ENCODE measurements at places on chromosomes 3 and 15.

- DNase-seq, result peak; percentile 38
Measured at GRCh38 chr3:180320631-180321030, 281.3 kb upstream of the TTC14 start.

DNA sequence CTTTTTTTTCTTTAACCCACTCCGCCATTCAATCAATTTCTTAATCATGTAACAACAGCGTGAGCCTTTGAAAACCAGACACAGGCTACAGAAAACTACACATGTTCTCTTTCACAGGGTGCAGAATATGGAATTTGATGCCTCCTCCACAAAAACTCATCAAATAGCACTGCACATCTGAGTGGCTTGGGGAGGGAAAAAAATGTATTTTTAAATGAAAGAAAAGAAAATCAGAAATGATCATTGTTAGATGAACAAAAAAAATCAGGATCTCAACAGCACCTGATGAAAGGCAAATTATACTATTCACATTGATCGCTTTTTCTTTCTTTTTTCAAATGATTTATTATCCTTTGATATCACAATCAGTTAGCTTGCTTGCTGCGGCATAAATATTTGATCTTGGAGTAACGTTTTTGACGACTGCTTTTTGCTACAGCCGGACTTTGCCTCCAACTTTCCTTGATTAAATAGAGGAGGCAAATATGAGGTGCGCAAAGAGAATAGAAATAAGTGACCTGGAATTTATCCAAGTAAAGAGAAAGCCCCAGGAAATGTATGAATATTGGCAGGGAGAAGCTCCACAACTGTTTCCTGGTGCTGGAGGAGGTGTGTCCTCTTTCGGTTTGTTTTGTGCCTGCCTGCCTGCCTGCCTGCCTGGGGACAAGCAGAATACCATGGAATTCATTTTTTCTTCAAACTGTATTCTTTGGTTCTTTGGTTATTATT, 63.1 kb downstream of the EDEM1 start:
- no peak for DNase-seq

DNA sequence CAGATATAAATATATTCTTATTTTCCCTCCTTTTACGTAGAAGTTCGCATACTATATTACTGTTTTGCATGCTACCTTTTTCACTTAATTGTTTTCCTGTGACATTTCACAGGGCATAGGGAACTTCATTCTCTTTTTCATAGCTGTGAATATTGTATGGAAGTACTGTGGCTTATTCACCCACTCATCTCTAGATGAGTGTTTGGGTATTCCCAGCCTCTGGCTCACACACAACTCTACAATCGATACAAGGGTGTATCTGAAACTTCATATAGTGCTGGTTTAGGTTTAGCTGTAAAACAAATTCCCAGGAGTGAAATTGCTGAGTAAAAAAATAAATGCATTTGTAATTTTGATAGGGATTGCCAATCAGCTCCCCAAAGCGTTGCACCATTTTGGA, 55.3 kb upstream of the MAGI1 start:
- DNase-seq, result no peak

DNA sequence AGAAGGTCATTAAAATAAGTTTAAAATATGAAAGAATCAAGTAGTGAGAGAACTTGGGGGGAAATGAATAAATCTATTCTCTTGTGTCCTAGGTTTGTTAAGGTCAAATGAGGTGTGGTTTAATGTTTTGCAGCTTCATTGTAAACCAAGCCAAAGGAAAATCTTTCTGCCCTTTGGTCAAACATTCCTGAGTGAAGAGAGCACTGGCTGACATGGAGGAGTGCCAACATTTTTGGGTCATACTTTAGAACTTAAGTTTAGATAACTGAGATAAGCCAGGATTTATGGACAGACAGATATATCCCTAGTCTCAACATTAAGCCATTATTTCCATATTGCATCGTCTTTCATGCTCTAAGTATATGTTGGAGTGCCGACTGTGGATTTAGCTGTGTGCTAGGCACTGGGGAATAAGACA, 66.4 kb downstream of the PTPRG start:
- DNase-seq, result peak; percentile 97

DNA sequence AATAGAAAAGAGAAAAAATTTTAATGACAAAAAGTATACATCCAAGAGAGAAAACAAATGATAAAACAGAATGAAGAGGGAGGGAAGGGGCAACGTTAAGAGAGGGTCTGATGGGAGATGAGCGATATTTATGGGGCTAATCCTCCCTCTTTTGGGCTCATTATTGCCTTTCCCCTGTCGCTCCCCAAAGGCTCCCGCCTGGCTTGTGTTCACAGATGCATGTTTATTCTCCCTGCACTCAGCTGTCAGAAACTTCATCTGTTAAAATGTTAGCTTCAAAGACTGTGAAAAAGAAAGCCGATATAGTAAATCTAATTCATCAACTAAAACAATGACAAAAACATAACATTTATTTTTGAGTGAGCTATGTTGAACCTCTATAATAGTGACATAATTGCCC, 74.3 kb downstream of the GABRB3 start:
- no peak for DNase-seq

GRCh38 chr3:172036541-172037215, 2.7 kb upstream of the FNDC3B start:
- no peak for DNase-seq

DNA sequence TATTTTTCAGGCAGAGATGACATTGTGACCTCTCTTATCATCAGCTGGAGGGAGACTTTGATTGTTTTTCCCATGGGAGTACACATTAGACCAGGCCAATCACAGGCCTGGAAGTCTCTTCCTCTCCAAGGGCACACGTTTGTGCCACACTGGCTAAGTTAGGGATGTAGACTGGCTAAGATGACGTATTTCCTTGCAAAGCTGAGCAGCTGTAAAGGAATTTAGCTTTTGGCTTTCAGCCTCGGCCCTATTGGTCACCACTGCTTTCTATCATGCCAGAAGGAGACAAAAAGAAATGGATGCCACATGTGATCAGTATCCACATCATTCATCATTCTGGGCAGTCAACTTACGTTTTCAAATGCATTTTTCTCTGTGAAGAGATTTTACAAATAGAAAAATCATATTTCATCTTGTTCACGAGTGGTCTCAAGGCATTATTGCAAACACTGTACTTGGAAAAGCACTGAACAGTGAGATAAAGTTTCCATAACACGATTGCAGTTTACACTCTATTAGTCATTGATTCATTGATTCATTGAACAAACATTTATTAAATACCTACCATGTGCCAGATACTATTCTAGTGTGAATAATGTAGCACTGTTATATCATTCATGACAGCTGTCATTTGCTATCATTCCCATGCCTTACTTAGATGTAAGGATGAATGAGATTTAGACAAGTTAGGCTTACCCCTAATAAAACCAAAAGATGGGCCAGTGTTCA, 27.0 kb upstream of the RNF7 start:
- peak; percentile 88 for DNase-seq

GRCh38 chr3:20516311-20516710, 330.3 kb upstream of the SGO1 start:
- no peak for DNase-seq

DNA sequence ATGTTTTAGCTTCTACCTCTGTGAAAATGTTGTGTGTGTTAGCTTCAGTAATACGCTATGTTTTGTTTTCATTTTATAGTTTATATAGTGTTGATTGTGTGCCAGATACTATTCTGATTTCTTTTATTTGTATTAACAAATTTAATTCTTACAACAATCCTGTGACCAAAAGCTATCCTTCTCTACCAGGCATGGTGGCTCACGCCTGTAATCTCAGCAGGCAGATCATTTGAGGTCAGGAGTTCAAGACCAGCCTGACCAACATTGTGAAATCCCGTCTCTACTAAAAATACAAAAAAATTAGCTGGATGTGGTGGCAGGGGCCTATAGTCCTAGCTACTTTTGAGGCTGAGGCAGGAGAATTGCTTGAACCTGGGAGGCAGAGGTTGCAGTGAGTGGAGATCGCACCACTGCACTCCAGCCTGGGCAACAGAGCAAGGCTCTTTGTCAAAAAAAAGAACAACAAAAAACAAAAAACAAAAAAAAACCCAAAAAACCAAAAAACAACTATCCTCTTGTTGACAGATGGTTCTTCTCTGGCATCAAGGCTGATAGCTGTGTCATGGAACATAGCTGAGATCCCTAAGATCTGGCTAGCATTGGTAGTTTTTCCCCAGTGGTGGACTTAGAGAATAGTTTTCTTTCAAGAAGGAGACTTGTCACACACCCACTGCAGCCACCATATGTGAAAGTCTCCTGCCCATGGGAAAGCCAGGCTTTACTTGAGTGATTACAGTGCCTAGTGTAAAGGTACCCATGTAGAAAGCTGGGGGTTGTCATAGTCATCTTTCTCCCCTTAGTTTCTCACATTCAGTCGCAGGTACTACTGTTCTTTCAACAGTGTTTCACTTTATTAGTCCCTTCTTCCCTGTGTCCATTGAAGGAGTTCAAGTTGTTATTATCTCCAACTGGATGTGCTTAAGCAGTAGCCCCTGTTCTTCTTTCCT, 116.5 kb downstream of the UBE2E2 start:
- DNase-seq, result no peak

DNA sequence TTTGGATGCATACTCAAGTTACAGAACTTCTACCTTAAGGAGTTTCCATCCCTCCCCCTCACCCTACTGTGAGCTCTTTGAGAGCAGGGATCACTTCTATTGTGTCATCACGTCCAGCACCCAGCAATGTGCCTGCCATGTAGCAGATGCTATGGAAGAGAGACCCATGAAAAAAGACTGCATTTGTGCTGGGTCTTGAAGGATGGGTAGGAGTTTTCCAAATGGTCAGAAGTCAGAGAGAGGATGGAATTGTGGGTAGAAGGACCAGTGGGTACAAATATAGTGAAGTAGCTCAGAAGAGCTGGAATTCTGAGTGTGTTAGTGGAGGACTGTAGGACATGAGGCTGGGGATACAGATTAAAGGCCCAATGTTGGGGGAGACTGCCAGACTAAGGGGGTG, 141.7 kb downstream of the SRGAP3 start:
- DNase-seq, result no peak

DNA sequence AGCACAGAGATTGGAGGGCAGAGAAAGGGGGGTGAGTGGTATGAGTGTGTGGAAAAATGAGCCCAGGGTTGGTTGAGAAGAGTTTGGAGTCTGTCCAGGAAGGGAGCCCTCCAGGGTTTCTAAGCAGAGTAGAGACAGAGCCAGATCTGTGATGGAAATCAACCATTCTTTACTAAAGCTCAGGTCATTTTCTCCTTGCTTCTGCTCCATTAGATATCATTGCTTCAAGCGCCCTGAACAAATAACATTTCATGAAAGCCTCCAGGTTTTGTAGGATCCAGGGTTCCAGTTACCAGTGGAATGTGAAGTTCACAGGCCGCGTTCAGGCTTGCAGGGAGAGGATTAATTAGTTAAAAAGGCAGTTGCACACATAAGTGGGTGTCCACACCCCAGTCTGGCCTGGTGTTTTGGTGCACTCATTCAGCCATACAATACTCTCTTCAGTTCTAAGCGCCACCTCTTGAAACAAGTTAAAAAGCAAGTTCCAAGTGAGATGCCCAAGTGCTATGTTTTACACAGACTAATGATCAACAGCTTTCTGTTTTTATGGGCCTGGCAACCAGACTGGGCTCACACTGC, 16.4 kb upstream of the BOC start:
- no peak for DNase-seq

DNA sequence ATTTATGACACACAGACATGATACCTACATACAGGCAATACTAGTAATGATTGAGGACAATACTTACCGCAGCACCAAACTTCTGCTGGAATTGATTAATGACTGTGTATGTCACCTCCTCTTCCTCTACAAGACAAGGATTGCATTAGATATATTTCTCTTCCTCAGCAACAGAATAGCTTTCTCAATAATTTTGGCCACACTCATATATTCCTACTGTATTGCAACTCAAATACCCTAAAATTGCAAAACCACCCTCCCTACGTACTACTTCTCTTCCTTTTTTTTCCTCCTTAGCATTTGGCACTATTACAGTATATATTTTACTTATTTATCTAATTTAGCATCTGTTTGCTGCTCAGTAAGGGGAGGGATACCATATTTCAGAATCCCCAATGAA, 14.8 kb downstream of the EXD1 start:
- no peak for DNase-seq

DNA sequence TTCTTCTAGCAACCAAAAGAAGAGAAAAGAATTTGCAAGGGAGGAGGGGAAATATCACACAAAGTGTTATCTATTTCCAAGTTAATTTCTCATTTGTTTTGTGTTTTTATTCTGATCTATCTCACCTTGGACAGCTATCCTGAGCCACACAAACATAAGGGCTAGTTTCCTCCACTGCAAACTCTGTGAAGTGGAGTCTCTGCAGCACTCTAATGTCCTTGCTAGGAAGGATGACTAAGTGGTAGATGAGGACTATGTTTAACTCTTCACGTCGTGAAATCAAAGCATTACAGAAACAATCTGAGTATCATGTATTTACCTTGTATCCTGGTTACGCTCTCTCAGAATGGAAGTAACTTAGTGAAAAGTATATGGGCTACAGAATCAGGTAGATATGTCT, 33.9 kb upstream of the CHRM5 start:
- DNase-seq, result no peak

DNA sequence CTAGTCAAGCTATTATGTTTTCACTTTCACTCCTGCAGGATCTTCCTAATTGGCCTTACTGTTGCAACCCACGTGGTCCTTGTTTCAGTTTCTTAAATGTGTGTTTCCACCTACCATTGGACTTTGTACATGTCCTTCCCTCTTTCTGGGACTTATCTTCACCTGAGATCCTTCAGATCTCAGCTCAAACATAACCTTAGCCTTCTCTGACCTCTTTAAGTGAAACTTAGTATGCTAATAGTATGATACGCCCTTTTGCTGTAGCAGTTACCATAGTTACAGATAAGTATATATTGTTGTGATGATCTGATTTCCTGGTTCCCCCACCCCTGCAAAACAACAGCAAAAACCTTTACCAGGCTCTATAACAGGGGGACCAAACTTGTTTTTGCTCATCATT, 35.2 kb downstream of the U2SURP start:
- DNase-seq, result no peak

DNA sequence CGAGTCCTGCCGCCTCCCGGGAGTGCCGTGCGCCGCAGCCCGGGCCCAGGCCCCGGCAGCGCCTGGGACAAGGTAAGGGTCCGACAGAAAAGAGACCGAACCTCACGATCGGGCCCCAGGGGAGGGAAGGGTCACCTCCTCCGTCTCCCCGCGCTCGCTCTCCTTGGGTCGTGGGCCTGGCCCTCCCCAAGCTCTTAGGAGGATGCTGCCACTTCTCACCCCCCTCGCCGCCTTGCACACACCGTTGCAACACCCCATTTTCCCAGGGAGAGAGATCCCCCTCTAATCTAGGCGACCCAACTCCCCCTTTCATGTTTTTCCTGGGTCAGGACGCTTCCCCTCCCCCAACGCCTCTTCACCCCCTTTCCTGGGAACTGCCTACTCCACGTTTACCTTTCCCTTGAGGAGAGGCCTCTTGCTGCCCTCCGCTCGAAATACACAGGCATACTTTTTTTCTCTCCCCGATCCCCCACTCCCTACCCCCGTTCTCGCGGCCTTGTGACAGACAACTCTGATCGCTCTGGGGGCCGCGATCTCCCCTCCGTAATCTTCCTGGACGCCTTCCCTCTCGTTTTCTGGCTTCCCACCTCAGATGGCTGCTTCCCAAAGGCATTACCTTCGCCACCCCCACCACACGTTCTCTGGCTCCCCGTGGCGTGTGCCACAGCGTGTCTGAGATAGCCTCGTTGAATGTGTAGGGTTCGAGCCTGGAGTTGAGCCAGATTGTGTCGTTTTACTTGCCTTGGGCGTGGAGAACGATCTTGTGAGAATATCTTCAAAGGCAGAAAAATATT, 688 bp downstream of the SETD5 start:
- no peak for DNase-seq

Data from HS-5 (cell line).